Effector CD8-positive, alpha-beta T cell (primary cell): ENCODE measurements at places on chromosomes 4 and X.

DNA sequence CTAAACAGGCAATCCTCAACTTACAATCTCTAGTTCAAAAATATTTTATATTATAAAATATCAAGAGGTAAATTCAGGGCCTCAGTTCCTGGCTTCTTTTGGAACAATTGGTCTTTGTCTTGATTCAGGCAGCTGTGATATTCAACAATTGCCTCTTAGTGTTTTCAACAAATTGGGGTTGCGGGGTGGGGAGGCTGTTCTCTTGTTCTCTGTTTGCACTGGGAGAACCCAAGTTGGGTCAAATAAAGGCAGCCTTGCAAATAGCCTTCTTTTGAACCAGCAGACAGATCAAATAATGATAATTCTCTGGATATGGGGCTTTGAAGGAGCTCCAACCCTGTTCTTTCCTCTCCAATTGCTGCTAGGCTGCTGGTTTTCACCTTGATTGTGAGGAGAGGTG, 142.5 kb downstream of the COL4A5 start:
- no peak for DNase-seq

- no peak for DNase-seq
Measured at GRCh38 chr4:101252721-101253120, 94.6 kb downstream of the PPP3CA start.

DNA sequence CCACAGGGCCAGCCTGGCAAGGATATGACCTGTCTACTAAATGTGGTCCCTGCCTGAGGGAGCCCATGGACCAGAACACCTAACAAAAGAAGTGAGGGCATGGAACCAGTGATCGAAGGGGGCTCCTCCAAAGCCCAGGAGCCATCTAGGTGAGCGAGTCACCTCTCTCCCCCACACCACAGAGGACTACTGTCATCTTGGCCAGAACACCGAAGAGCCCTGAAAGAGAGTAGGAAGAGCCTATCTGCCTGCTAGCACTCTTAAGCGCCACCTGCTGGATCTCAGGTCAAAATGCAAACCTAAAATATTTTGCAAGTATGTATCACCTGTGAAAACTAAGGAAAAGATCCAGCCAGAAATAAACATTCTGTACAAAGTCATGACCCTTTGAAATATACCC, 137.9 kb upstream of the ZXDB start:
- DNase-seq = no peak

DNA sequence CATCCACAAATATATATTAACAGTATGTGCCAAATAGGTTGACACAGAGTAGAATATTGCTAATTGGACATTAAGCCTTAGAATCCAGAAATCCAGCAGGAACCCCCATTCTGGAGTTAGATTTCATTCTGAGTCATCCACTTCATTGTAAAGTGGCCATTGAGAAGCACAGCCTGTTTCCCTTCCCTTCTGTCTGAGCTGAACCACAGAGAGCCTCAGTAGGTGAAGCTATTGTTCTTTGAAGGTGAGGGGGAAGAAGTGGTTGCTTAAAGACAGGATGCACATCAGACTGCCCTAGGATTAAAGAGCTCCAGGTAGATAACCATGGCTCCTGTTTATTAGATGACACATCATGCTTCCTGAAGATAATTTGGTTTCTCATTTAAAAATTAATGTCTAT, 30.6 kb upstream of the MCF2 start:
- DNase-seq = no peak
